ENCODE measurements at places on chromosomes 5 and 9. TPM values are rescaled to one million over a fixed set of nuclear protein-coding genes. Genes with fewer than 3 reads are reported as not detected.

CATSPER3 gene
- total RNA-seq = 0.50 TPM

DMRTA1 gene
- total RNA-seq = 0.21 TPM

CYLC2 gene
- not detected for total RNA-seq

SLC6A19 gene
- total RNA-seq = not detected

CCL19 gene
- total RNA-seq = not detected

DNAI1 gene
- total RNA-seq = not detected

EQTN gene
- total RNA-seq = not detected

PCDHGA12 gene
- total RNA-seq = not detected

MYMK gene
- not detected for total RNA-seq

DRD1 gene
- not detected for total RNA-seq
